Left lung (tissue), 14 donors: ENCODE measurements at places on chromosomes 3 and 15. TPM values are rescaled to one million over a fixed set of nuclear protein-coding genes. Genes with fewer than 3 reads are reported as not detected.

DNA sequence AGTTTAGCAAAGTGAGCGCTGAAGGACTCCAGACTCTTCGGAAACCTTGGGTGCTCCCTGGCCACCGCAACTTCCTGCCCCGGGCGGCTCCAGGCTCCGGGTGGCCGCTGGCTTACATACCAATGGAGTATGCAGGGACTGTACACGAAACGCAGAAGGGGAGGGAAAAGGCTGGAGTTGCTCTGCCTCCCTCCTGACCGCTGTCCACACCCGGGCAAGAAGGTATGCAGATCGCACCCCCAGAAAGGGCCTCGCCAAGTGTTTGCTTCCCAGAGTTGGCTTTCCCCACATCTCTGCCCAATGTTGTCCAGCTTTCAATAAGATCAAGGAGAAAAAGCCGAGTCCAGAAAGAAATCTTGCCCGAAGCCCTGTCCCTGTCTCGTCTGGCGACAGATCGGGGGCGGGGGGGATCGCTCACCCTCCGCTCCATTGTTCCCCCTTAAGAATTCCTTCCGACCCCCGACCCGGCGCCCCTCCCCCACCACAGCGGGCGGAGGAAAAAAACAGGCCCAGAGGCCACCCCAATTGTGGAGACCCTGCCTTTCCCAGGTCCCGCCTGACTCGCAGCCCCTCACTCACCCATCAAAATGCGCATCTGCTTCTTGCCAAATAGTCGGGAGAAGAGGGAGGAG lies 533 bp downstream of the ARF4 start:
- DNase-seq: peak; percentile 72

The GHRL gene
- polyA plus RNA-seq: 106 TPM

GRCh38 chr3:76930712-76931111 lies 109.2 kb upstream of the ROBO2 start:
- DNase-seq: no peak

GRCh38 chr3:157494581-157495281 lies 8.5 kb downstream of the VEPH1 start:
- no peak for DNase-seq

The ALCAM gene
- 131 TPM for polyA plus RNA-seq

DNA sequence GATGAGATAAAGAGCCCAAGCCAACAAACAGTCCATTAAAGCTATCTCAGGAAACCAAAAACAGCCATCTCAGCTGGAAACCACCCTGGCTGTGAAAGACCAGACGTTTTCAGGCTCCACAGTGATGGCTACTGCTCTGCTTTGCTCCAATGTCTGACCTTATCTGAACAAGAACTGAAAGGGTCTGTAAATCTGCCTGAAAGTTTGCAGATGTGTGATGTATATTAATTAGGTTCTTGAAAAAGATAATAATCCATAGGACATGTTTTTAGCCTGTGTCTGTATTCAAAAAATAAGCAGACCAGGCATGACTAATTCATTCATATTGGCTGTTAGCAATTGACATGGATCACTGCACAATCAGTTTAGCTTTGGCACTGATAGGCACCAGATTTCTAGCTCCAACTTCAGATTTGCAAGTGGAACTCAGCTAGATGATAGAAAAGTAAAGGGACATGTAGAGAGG lies 611.4 kb upstream of the NAALADL2 start:
- no peak for DNase-seq

The DISP2 gene
- polyA plus RNA-seq: 2.0 TPM

- DNase-seq: no peak
These were observed 3.4 kb downstream of the DUOXA2 start for GRCh38 chr15:45117308-45118130.

DNA sequence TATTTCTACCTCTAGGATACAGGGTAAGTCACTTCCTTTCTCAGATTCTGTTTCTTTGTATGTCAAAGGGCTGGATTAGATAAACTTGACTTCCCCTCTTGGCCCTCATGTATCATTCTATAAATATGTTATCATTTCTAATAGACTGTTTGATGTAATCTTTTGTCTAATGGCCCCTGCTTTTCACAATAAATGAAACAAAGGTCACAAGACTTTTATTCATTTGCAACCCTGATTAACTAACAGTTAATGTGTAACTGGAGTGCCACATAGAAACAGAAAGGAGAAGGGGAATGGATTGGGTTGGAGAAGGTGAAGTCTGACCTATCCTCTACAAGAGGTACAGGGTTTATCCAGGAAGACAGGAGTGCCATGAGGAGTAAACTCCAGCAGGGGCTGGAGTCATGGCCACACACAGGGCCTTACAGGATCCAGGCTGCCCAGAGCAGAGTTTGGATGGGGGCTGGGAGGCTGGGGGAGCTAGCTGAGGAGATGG lies 8.0 kb upstream of the B3GNT5 start:
- DNase-seq: no peak

The PRR20G gene
- not detected for polyA plus RNA-seq

- DNase-seq: no peak
These were observed 40.6 kb downstream of the MYO5C start for GRCh38 chr15:52255008-52255407.

DNA sequence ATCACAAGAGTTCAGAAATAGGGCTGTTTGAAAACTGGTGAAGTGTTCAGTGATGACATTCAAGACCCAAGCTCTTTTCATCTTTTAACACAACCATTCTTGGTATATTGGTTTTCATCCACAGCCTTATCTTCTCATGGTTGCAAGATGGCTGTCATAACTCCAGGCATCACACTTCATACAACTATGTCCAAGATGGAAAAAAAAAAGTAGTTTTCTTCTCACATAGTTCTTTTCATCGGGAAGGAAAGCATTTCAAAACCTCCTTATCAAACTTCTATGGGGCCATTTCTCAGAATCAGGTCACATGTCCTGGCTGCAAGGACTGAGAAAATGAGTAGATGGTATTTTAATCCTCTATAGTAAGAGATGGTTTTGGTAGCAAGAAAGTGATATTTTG lies 21.1 kb upstream of the MFSD1 start:
- peak; percentile 82 for DNase-seq

The SIDT1 gene
- polyA plus RNA-seq: 2.9 TPM

The HTR3E gene
- not detected for polyA plus RNA-seq

DNA sequence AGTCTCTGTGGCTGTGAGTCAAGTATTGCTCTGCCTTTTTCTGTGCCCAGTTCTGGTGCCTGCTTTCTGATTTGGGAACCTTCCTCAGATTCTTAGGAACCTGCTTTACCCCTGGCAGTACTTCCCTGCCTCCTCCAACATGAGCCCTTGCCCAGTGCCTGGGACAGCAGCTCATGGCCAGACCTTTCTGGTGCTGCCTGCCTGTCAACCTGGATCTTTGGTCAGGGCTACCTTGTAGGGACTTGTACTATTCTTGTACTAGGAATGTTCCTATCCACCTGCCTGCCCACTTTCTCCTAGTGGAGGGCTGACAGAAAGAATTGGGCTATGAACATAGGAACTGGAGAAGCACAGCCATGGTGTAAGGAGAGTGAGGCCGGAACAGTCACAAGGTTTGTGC lies 28.8 kb upstream of the EPHB1 start:
- no peak for DNase-seq

The NUP210 gene
- polyA plus RNA-seq: 17.6 TPM

DNA sequence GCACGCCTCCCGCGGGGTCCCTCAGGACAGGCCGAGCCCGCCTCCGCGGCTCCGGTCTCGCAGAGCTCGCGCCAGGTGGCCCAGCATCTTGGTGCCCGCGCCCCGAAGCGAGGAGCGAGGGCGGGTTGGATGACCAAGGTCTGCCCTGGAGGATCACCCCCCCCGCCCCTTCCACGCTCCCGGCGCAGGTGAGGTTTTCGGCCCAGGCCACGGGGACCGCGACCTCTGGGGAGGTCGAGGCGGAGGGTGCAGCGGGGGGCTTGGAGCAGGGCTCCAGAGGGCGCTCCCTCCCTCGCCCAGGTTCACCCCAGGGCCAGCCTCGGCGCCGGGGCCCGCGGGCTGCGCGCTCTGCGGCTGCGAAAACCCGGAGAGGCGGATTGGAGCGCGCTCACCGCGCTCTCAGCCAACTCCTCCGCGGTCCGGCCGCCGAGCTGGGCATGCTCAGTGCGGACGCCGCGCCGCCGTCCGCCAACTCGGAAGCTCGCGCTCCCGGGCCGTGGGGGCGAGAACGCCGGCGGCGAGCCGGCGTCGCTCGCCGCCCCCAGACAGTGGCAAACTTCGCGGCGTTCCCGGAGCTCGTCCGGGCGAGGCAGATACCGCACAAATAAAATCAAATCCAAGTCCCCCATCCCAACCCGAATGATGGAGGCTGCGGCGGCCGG lies at the start of gene MED12L:
MED12L (plus strand) TSS at position 438 of the 662 bp plus-strand sequence. CDS start 1,263 bp downstream, outside the sequence.
- DNase-seq: peak; percentile 74

The CASR gene
- 0.09 TPM for polyA plus RNA-seq

The SLC9C1 gene
- 1.3 TPM for polyA plus RNA-seq

GRCh38 chr3:71006810-71007785 lies 576.4 kb downstream of the FOXP1 start:
- DNase-seq: peak; percentile 50

- DNase-seq: peak; percentile 25
These were observed 142.8 kb downstream of the NUP210 start for GRCh38 chr3:13277196-13277813.

- DNase-seq: no peak
These were observed 35.1 kb downstream of the HMG20A start for GRCh38 chr15:77455696-77456321.

The REC114 gene
- 0.24 TPM for polyA plus RNA-seq

The ERC2 gene
- 3.0 TPM for polyA plus RNA-seq

GRCh38 chr15:48143856-48144255 lies 23.1 kb downstream of the SLC24A5 start:
- DNase-seq: no peak

DNA sequence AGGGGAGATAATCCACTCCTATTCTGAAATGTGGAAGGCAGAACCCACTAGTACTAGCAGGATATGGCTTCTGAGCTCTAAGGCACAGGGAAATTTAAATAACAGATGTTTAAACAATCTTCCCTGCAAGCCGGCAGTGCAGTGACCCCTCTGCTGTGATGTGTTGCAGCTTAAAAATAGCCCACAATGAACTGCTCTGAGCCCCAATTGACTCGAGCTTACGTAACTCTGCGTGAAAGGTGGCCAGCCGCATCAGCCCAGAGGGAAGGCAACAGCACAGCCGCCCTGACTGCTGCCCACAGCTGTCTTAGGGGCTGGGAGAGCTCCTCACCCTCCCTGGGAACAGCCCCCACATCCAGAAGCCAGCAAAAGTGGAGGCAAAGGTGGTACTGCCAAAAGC lies 12.5 kb upstream of the CAMKV start:
- peak; percentile 90 for DNase-seq

GRCh38 chr15:42364529-42364928 lies 5.2 kb downstream of the CAPN3 start:
- DNase-seq: no peak

GRCh38 chr3:138079901-138080300 lies 35.5 kb downstream of the DZIP1L start:
- DNase-seq: no peak

- no peak for DNase-seq
These were observed 23.2 kb downstream of the MINAR1 start for GRCh38 chr15:79455361-79455760.

- DNase-seq: no peak
These were observed 46.2 kb upstream of the AKAP13 start for GRCh38 chr15:85334241-85334640.

The MCF2L2 gene
- 3.5 TPM for polyA plus RNA-seq

The HESX1 gene
- polyA plus RNA-seq: 3.3 TPM

- DNase-seq: peak; percentile 18
These were observed 30.3 kb downstream of the ARL14 start for GRCh38 chr3:160707187-160707794.

GRCh38 chr15:54506977-54507524 lies 528.8 kb downstream of the UNC13C start:
- no peak for DNase-seq

DNA sequence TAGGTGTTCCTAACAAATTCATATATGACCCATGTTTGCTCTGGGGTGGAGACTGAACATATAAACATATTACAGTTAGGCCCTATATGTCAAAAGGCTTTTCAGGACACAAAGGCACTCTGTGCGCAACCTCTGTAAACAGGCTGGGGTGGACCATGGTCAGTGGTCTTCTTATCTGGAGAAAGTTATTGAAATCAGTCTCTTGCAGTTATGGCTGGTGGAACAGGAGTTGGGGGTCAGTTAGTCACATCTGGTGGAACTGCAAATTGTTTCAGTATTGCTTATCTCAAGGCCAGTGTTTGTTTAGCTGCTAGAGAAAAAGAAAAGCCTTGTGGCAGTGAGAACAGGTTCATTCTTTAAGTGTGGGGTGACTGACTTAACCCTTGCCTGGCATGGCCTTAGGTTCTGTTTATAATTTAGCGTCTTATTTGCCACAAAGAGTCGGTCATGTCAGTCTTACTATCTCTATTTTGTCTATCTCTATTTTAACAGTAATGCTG lies 5.9 kb upstream of the GP9 start:
- no peak for DNase-seq

The SLC22A13 gene
- polyA plus RNA-seq: 0.40 TPM

- no peak for DNase-seq
These were observed 216.6 kb upstream of the GRM7 start for GRCh38 chr3:6644070-6644929.

DNA sequence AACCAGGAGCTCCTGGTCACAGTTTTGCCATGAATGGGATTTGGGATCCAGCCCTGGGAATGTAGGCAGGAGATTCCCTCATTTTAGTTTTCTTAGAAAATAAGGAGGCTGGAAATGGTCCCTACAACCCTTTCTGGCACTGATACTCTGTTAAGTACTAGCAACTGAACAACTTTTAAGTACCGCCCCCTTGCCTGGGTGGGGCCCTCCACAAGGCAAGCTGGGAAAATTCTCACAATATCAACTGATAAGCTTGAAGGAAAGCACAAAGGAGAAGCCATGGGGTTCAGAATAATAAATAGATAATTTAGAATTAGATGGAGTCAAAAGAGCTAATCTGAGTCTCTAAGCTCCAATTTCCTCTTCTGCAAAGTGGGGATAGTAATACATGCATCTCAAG lies 4.2 kb upstream of the DGKG start:
- DNase-seq: no peak

The SPATA16 gene
- polyA plus RNA-seq: not detected

DNA sequence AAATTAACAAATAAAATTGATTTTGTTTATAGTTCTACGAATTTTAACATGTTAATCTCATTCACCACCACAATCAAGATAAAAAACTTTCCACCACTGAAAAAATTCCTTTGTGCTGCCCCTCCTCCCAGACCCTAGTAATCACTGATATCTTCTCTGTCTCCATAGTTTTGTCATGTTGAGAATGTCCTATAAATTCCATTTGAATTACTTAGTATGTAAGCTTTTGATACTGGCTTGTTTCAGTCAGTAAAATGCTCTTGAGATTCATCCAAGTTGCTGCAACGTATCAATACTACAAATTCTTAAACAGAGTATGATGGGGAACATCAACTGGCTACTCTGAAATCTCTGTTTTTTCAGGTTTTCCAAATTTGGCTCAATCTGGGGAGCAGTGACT lies 129.6 kb downstream of the CTNNB1 start:
- no peak for DNase-seq

GRCh38 chr15:90040618-90041017 lies 39.5 kb downstream of the ZNF710 start:
- no peak for DNase-seq

- DNase-seq: no peak
These were observed 6.0 kb upstream of the CCR8 start for GRCh38 chr3:39323494-39323893.

The PLSCR4 gene
- polyA plus RNA-seq: 51.1 TPM

The CCDC50 gene
- polyA plus RNA-seq: 72.6 TPM

The PLA2G4D gene
- 0.17 TPM for polyA plus RNA-seq

GRCh38 chr3:78571486-78571885 lies 1196.3 kb downstream of the ROBO1 start:
- no peak for DNase-seq

The CIB2 gene
- polyA plus RNA-seq: 31.5 TPM

GRCh38 chr3:40864915-40865314 lies 334.4 kb upstream of the CTNNB1 start:
- DNase-seq: no peak

GRCh38 chr3:36461597-36461996 lies 81.3 kb downstream of the STAC start:
- no peak for DNase-seq
